ENCODE measurements at places on chromosomes 5 and 9.

DNA sequence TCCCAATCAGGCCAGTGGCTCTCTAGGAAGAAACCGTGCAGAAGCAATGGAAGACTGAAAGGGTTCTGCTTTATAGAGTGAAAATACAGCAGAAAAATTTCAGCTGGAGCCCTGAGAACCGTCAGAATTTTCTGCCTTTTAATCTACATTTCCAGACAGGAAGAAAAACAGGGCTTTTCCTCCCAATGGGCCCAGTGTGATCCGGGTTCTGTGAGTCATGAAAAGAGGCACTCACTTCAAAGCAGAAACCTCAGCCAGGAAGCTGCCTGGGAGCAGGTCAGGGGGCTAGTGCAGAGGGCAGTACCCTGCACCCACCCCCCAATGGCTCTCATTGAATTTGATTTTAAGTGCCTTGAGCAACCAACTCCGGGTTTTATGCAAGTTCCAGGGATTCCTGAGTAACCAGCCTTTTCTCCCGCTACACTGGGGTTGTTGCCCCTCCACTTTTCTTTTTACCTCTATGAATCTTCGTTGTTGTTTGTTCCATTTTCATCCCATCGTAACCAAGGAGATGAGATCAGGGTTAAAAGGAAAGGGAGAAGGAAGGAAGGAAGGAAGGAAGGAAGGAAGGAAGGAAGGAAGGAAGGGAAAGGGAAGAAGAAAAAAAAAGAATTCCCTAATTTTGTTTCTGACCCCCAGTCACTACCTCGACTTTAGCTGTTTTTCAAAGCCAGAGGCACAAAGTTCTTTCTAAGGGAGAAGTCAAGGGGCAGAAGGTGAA lies 1.3 kb downstream of the BARHL1 start:
- DNase-seq: peak; percentile 81

- DNase-seq: no peak
These were observed 8.6 kb downstream of the ABLIM3 start for GRCh38 chr5:149149942-149150341.

- DNase-seq: peak; percentile 86
These were observed 627 bp downstream of the ARRDC1 start for GRCh38 chr9:137606005-137606621.

- no peak for DNase-seq
These were observed 58.2 kb upstream of the CKS2 start for GRCh38 chr9:89252651-89253267.

DNA sequence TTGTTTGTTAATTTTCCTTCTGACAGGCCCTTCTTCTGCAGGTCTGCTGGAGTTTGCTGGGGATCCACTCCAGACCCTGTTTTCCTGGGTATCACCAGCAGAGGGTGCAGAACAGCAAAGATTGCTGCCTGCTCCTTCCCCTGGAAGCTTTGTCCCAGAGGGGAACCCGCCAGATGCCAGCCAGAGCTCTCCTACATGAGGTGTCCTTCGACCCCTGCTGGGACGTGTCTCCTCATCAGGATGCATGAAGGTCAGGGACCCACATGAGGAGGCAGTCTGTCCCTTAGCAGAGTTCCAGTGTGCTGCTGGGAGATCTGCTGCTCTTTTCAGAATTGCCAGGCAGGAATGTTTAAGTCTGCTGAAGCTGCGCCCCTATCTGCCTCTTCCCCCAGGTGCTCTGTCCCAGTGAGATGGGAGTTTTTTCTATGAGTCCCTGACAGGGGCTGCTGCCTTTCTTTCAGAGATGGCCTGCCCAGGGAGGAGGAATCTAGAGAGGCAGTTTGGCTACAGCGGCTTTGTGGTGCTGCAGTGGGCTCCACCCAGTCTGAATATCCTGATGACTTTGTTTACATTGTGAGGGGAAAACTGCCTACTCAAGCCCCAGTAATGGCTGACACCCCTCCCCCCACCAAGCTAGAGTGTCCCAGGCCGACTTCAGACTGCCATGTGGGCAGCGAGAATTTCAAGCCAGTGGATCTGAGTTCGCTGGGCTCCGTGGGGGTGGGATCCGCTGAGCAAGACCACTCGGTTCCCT lies 772.0 kb upstream of the FAM174A start:
- DNase-seq: no peak

GRCh38 chr9:129867136-129868022 lies 32.1 kb downstream of the USP20 start:
- DNase-seq: peak; percentile 75

DNA sequence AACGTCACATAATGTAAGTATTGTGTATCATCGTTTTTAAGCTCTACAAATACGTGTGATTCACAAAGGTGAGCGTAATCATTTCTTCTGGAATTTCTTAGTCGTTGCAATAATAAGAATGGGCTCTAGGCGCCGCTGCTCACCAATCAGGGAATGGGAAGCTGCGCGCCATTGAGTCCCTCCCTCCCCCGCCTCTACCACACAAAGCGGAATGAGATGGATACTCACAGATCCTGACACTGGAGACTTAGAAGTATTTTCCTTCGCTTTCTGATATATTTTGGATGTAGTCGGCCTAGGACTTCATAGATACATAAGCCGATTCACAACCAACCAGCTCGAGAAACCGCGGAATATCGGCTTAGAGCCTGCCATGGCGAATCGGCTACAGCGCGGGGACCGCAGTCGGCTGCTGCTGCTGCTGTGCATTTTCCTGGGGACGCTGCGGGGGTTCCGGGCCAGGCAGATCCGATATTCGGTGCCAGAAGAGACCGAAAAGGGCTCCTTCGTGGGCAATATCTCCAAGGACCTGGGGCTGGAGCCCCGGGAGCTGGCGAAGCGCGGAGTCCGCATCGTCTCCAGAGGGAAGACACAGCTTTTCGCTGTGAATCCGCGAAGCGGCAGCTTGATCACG lies at the start of gene PCDHGA11:
PCDHGA11 (plus strand) TSS at position 197 of the 634 bp plus-strand sequence; CDS start at position 374, 177 bp downstream.
- peak; percentile 95 for DNase-seq

DNA sequence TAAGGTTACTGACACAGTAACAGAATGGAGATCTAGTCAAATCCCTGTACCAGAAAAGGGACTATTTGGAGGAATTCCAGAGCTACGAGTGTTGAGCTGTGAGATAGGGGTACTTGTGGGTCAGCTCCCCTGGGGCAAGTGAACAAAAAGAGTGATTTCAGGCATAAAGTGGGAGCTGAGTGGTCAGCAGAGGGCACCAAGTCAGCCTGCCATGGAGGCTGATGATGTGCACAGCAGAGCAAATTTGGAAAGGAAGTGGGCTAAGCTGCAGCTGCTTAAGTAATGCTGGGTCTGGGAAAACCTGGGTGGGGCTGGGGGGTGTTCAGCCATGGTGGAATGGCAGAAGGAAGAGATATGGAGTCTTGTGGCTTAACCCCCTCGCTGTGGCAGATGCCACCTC lies 327.9 kb downstream of the NTRK2 start:
- no peak for DNase-seq

DNA sequence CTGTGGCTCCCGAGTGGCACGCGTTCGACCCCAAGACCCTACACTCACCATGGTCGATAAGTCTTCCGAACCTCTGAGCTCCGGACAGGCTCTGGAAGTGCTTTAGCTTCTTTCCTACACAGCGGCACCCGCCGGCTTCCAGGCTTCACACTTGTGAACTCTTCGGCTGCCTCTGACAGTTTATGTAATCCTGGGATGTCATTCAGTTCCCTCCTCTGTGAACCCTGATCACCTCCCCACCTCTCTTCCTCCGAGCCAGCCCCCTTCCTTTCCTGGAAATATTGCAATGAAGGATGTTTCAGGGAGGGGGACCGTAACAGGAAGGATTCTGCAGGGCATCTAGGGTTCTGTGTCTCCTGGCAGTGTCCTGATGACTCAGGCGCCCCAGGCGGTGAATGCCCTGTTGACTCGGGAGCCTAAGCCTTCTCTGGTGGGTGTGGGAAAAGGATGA lies at the start of gene CD14:
CD14 (minus strand) TSS at position 155 of the 451 bp plus-strand sequence; CDS start at position 51, 104 bp downstream.
- peak; percentile 78 for DNase-seq

- no peak for DNase-seq
These were observed 105.0 kb downstream of the SEMA6A start for GRCh38 chr5:116469631-116470030.

DNA sequence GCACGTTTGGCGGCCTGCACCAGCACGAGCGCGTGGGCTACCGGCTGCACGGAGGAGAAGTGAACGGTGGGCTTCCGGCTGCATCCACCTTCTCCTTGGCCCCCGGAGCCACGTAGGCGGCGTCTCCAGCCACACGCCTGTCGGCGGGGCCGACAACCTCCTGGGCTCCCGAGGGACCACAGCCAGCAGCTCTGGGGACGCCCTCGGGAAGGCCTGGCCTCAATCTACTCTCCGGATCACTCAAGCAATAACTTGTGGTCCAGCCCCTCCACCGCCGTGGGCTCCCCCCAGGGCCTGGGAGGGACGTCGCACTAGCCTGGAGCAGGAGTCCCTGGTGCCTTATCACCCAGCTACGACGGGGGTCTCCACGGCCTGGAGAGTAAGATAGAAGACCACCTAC lies 73.7 kb downstream of the INSL6 start:
- peak; percentile 35 for DNase-seq

- no peak for DNase-seq
These were observed 40.8 kb upstream of the DAB2IP start for GRCh38 chr9:121610638-121610953.

Measured in osteoblast (primary cell).